ENCODE measurements at places on chromosomes 7 and 10.

GRCh38 chr7:77529279-77529678, 7.8 kb upstream of the PTPN12 start:
- no peak for DNase-seq

DNA sequence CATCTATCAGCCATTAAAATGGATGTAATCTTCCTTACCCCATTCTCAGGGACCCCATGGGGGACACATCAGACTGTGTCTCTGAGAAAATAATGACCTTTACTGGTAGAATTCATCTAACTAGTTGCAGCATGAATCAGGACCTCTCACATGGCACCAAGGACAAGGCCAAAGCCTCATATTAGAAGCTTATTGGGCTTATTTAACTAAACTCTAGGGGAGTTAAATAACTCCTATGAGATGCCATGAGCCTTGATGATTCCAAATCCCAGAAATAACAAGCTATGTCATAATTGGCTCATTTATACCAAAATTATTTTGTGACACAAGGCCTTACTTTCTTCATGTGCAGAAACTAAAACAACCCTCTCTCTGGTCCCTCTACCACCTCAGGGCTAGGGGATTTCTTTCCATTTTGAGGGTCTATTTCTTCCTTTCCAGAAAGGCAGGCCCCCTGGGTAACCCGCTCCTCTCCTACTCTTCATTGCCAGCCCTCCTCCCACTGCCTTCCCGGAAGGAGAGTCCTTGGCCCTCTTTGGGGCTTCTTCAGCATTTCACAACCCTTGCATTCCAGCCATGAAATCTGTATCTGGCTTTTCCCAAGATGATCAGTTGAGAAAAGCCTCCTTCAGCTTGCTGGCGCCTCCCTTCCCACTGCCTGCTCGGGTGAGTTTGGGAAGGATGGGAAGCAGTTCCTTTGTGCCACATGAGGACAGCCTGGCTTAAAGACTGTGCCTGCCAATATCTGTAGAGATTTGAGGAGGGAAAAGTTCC, 41.8 kb upstream of the TRIM8 start:
- DNase-seq: no peak

GRCh38 chr10:102120991-102121738, 997 bp upstream of the LDB1 start:
- no peak for DNase-seq

GRCh38 chr10:124671486-124672075, 72.6 kb downstream of the FAM53B start:
- DNase-seq: no peak

DNA sequence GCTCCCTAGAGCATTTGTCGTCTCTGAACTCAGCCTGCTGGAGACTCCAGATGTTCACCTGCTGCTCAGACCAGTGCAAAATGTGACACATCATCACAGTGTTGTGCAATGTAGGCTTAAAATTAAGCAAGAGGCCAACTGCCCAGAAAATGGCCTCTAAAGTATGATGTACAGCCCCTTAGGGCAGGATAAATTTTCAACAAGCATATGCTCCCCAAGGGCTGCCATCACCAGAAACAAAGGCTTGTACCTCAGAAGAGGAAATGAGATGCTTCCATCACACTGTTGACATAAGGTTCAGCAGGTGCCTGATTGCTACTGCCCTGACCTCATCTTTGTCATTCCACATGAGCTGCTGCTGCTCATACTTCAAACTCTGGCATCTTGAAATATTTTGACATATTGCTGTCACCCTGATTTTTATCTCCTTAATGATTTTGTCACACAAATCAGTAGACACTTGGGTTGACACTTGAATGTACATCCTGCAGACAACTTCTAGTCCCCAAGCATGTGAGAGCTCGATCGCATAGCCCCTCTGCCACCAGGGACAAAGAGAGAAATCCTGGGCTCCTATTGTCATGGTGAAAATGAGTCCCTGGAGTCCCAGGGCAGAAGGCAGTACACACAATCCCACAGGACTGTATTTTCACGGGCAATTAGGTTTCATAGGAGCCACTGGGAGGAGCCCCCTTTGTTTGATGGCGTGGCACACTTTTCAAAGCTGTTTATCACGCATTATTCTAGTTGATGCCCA, 219.7 kb upstream of the STK17A start:
- no peak for DNase-seq

- no peak for DNase-seq
Observed at GRCh38 chr7:100248483-100248882, 28.7 kb downstream of the PVRIG start.

GRCh38 chr7:93981480-93981874, 22.7 kb downstream of the BET1 start:
- no peak for DNase-seq

- no peak for DNase-seq
Observed at GRCh38 chr10:72242675-72243074, 26.6 kb upstream of the ASCC1 start.

GRCh38 chr7:50594734-50595485, 29.7 kb upstream of the DDC start:
- no peak for DNase-seq

DNA sequence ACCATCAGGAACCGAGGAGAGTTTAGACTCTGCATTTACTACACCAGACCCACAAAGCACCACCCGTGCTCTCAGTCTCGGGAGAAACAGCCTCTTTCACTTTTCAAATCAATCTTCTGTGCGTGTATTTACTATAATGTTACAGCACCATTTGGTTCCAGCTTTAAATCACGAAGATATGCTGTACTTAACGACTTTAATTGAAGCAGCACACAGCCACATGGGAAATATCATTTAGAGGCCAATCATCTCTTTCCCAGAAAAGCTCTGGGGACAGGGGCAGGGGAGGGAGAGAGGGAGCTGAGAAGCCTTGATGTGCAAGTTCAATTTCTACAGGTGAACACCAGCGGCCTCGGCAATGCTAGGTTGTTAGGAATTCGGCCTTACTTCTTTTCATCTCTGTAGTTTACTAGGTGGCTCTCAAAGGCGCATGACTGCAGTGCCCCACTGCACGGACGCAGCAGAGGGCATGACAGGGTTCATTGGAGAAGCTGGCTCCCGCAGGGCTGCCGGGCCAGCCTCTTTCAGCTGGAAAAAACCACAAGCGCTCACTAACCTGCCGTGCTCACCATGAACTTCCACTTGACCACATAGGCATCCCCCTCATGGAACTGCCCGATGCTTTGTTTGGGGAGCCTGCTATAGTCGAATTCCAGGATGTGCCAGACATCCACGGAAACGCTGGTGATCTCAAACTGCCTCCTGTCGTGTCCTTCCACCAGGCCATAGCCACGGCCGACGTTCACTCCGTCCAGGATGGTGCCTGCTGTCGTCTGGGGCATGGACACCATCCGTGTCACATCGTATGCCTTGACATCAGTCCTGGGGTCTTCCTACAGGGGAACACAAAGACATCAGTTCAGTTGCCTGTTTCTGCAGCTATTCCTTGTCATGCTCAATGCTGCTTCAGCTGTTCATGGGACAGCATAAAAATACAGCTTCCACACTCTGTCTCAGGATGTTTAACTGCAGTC, 154.5 kb downstream of the SVIL start:
- DNase-seq: no peak

DNA sequence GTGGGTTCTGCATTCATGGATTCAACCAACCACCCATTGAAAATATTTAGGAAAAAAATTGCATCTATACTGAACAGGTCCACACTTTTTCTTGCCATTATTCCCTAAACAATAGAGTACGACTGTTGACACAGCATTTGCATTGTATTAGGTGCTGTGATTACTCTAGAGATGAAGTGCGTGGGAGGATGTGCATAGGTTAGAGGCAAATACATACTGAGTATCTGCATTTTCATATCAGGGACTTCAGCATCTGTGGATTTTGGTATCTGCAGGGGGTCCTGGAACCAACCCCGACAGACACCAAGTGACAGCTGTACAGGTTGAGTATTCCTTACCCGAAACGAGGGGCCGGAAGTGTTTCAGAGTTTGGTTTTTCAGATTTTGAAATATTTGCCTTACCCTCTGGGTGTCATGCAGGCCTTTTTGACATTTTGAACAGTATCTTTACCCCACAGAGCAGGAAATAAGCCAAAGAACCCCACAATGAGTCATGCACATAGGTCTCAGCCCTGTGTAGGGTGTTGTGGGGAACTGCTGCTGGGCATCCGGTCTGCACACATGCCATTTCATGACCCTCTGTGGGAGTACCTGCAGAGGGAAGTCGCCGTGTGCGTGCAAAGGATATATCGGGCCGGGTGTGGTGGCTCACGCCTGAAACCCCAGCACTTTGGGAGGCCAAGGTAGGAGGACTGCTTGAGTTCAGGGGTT, 14.5 kb downstream of the NUDT5 start:
- peak; percentile 23 for DNase-seq

- no peak for DNase-seq
Observed at GRCh38 chr7:142168746-142169145, 57.2 kb downstream of the MGAM2 start.

DNA sequence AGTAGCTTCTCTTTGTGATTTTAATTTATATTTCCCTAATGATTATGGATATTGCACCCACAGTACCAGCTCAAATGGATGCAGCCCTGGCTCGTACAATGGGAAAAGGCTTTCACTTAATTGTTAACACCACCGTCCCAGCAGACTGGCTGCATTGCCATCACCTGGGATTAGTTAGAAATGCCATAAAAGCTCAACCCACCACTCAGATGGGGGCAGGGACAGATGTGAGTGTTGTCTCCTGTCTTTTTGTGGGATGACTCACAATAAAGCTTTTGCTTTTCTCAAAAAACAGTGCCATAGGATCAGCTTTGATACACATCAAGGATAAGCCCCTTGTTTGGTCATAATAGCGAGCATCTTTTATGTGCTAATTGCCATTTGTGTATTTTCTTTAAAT, 729.1 kb downstream of the TNS3 start:
- no peak for DNase-seq

DNA sequence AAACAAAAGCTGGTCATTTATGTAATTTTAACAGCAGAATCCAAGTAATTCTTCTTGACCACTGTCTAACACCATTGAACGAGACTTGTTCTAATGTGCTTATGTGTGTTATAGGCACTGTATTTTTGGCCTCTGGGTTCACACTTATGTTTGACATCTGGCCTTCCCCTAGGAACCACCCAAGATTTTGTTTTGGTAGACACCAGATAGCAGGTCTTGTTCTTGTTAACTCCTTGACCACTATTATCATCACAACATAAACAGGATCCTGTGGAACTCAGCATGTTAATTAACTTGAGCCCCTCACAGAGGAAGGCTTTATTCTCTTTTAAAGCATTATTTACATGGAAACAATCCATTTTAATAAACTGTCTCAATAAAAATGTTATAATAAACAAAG, 167.7 kb downstream of the SEMA3D start:
- no peak for DNase-seq

- DNase-seq: no peak
Observed at GRCh38 chr10:87850742-87851205, 12.6 kb downstream of the KLLN start.

DNA sequence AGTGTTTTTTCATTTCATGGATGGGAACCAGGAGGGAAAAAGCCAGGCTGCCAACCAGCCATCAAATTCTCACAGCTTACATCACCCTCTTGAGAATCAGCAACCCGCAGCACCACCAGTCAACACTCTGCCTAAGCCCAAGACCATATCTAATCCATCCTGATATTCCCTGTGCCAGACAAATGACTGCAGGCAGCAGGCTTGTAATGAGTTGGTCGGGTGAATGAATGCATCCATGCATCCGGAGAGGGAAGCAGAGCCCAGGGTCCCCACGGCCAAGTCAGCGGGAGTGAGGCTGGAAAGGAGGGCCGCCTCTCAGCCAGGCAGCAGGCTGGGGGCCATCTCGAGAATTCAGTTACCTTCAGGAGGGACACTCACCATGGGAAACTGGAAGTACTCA, 46.9 kb downstream of the SLIT1 start:
- DNase-seq: no peak

- no peak for DNase-seq
Observed at GRCh38 chr10:19874791-19875190, 58.6 kb downstream of the PLXDC2 start.

DNA sequence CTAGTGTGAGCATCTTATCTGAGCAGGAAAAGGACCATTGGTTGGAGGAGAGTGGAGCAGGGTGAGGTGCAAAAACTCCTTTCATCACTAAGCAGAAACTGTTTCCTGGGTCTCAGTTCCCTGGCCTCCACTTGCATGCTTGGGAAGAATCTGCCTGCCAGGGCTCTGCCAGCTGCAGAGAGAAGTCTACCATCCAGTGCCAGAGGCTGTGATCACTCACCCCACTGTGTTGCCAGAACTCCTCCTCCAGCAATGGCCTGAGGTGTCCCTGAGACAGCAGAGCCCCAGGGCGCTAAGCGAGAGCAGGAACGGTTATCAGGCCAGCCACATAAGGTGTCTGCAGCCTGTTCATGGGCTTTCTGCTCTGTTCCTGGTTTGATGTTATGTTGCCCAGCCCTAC, 991.4 kb downstream of the CCSER2 start:
- DNase-seq: no peak

Measured in stimulated activated CD8-positive, alpha-beta memory T cell treated with anti-CD3 and anti-CD28 coated beads, Interleukin-7, amount 100 ng/mL, for 1 hour (primary cell).